ENCODE measurements at places on chromosomes 5 and 9.

DNA sequence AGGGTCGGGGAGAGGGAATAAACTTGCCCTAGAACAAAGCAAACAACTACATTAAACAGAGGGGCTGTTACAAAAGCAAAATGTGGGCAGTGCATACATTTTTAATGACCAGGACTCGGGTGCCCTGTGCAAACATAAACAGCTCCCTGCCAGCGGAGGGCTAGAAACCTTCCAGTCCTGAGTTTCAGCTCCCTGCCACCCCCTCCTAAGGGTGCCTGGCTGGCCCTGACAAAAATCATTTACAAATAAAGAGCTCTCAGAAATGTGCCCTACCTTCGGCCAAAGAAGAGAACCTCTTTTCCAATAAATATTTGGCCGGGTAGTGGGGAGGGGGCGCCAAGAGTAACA lies 29.5 kb downstream of the FOXD1 start:
- DNase-seq, result no peak

DNA sequence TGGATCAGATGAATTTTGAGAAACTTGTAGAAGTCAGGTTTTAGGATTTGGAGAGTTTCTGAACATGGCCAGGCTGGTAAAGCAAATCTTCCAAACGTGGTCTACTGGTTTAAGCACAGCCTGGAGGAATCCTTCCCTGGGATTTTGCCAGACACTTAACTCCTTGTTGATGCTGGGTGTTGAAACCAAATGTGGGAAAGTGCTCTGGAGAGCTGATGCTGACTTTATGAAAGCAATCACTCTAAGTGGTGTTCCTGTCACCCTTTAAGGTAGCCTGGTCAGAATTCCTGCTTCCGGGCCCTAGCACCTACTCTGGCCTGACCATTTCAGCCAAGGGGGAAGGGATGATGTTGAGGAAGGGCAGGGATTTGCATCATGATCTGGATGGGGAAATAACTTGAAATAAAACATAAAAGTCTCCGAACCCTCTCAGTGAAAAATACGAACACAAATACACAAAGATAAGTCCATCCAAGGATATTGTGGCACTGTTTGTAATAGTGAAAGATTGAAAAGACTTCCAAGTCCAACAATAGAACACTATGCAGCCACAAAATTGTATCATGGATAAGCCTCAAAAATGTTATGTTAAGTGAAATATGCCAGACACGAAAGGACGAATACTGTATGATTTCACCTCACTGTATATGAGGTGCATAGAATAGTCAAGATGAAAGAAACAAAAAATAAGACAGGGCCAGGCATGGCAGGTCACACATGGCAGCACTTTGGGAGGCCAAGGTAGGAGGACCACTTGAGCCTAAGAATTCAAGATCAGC lies 57.7 kb downstream of the PDE6A start:
- no peak for DNase-seq

DNA sequence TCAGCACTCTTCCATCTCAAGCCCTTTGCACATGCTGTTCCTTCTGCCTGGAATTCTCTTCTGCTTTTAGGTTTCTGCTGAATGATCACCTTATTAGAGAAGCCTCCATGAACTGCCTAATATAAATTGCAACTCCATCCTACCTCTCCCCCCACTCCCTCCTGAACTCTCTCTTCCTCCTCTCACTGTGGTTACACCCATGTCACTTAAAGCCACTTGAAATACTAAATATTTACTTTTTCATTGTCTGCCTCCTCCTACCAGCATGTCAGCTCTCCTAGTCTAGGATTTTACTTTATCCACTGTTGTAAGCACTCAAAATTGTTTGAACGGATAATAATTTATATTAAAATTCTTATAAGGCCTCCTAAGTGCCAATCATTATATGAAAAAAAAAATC lies 43.8 kb downstream of the ACTL7B start:
- peak; percentile 23 for DNase-seq

GRCh38 chr9:117783828-117784227 lies 79.6 kb downstream of the TLR4 start:
- DNase-seq, result no peak

GRCh38 chr5:146068977-146069779 lies 36.2 kb downstream of the PLAC8L1 start:
- no peak for DNase-seq

DNA sequence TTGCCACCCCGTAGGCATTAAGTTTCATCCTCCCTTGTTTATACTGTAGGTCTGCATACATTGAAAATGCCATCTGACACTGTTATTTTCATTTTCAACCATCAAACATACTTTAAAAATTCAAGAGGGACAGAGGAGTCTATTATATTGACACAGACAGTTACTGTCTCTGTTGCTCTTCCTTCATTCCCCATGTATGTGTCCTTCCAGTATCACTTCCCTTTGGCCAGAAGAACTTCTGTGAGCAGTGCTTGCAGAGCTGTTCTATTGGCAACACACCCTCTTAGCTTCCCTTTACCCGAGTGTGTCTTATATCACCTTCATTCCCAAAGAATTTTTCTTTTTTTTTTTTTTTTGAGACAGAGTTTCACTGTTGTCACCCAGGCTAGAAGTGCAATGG lies 42.8 kb downstream of the RASGEF1C start:
- no peak for DNase-seq

- DNase-seq, result no peak
These were observed 102.7 kb downstream of the ADAMTS12 start for GRCh38 chr5:33788922-33789566.

GRCh38 chr9:75487856-75488718 lies 399.8 kb downstream of the OSTF1 start:
- DNase-seq, result no peak

- DNase-seq, result no peak
These were observed 338.4 kb downstream of the TMEM167A start for GRCh38 chr5:82738681-82739269.

DNA sequence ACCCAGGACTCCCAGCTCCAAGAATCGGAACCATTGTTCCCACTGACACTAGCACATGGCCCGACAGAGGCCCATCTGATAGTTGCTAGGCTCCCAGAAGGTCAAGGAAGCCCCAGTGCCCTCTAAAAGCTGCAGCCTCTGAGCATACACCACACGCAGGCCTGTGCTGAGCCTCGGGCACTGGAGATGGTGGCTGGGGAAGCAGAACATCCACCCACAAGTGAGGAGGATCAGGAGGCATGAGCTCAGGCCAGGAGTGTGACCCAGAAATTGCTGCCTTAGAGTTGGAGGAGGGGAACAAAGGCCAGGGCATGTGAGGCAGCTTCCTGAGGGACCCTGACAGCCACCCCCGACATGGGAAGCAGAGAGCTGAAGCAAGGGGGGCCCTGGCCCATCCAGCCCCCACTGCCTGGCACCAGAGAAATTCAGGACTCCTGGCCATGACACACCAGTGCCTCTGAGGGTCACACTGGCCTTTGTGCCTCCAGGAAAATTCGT lies 21.4 kb downstream of the IPPK start:
- no peak for DNase-seq

GRCh38 chr9:108813951-108814601 lies 41.7 kb downstream of the ACTL7B start:
- peak; percentile 57 for DNase-seq

Measured in NCI-H2081 (cell line).